ENCODE measurements at places on chromosomes 11 and 22.

- no peak for DNase-seq
These were observed 4.7 kb downstream of the RTCB start for GRCh38 chr22:32407312-32407711.

- DNase-seq = no peak
These were observed 9.9 kb upstream of the SLC37A2 start for GRCh38 chr11:125053167-125053566.

DNA sequence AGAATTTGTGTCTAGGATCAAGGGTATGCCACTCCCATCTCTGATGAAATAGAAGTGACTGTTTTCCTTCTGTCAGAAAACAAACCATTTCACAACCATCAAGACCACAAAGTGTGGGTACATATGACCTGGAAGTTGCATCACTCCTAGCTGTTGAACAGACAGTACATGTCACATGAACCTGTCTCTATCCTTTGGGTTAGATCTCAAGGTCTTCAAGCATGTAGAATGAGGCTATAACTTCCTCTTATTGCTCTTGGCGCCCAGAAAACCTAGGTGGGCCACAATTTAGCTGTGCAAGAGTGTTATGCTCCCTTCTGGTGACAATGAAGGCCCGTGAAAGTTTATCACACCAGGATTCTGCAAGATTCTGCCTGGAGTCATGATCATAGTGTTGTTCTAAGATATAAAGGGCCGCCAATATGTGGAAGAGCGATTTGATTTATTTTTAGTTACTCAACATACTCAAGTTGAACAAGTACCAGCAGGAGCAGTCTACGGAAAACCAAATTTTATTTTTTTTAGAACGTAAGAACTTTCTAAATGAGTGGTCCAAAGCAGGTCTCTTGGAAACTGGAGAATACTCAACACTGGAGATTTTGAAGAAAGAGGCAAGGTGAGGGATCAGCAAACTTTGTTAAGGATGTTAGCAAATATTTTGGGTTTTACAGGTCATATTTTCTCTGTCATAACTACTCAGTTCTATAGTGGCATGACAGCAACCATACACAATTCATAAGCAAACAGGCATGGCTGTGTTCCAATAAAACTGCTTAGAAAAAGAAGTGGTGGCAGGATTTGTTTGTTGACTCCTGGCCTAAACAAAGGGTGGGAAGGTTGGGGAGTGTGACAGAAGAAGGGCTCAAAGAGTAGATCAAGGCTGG is 101.8 kb downstream of the USP35 start:
- no peak for DNase-seq

DNA sequence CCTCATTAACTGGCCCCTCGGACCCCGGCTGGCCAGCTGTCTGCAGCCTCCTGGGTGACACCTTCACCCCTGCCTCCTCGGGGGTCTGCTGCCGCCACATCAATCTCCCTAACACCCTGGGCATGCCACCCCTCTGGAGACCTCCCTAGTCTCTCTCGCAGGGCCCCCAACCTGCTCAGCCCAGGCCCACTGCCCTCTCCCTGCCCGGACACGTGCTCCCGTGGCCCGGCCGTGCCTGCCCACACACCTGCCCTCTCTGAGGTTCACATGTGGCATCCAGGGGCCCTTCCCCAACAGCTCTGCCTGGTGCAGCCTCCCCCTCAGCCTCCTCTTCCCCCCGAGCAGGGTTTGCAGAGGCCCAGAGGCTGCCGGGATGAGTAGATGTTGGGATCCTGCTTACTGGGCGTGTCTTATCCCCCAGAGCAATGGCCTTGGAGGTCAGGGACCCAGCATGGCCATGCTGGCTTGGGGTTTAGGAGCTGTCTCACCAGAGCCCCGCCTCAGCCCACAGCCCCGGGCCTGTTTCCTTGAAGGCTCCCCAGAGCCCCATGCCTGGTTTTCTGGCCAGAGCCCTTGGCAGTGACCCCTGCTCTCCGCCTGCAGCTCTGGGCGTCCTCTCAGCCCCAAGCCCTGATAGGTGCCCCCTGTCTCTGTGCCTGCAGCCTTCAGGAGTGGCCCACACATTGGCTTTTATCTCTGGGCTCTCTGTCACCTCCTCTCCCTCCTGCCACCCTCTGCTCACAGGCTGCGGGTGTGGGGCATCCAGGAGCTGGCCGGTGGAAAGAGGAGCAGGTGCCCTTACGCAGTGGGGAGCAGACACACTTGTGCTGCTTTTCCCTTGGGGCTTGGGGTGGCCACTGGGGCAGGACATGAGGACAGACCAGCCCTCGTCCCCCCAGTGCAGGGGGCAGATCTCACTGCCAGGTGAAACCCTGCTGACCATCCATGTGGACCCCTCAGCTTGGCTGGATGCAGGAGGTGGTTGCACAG is 25.7 kb upstream of the SEPTIN5 start:
- no peak for DNase-seq

DNA sequence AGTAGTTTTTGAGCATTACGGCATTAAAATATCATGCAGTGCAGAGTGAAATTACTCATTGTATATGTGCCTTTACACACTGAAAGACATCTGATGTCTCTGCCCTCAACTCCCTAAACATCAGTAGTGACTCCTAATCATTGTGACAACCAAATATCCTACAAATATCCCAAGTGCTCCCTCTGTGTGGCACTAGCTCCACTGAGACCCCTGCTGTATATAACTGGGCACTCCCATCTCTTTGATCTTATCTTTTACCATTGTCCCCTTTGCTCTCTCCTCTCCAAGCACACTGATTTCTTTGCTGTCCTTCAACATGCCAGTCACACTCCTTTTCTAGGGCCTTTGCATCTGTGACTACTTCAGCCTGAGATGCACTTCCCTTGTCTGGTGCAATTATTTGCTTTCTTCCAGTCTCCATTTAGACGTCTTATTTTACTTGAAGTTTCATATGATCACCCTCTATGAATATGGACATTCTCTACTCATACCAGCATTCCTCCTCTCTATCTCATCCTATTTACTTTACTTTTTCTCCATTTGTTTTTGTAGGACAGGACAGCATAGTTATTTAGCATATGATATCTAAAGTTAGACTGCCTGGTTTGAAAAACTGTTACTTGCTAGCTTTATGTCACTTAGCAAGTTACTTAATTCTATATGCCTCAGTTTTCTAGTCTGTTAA is 2.4 kb downstream of the SLC5A12 start:
- DNase-seq = no peak

DNA sequence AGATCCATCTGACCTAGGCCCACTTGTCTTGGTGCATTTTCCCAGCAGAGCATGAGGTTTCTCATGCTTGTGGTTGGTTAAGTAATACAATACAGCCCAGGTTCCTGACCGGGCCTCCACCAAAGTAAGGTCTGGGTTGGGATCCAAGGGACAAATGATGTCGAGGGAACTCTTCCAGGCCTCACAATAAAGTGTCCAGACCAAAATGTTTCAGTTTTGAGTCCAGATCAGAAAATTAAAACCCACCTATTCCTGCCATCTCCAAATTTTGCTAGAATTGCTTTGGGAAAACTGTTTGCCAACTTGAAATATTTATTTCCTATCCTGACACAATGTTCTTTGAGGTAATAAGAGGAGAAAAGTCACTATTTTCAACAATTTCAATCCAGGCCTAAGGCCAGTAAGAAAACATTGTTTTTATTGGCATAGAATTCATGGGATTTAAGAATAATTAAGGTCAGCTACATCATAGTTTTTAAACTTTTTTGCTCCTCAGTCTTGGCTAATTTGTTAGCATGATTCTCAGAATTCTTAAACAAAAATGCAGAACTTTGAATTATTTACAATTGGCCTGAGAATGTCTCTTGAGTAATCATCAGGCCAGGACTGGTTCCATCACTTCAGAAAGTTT is 51.4 kb downstream of the ME3 start:
- DNase-seq = no peak

GRCh38 chr11:116980136-116980793 is 118.0 kb downstream of the SIK3 start:
- no peak for DNase-seq

- DNase-seq = no peak
These were observed 22.9 kb downstream of the FLI1 start for GRCh38 chr11:128716661-128717210.

DNA sequence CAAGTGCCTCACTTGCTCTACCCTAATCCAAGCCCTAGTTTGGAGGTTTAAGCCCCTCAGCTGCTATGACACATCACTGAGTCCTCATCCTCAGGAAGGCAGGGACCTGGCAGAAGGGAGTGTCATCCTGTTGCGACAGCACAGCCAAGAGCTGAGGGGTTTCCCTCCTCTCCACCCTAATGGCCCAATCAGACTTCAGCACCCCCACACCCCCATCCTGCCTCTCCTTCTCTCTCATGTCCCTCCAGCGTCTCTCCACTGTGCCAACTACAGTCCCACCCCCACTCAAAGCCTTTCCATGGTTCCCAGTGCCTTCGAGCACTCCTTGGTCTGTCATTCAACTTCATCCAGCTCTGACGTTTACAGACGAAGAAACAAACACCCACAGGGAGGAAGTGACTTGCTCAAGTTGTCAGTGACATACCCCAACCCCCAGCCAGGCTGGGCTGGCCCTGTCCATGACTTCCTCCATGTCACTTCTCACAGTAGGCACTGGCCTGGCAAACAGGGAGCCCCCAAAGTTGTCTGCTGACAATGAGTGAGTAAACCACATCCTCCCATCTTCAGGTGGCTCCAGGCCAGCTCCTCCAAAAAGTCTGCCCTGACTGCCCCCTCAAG is 15.6 kb downstream of the ARAP1 start:
- peak; percentile 14 for DNase-seq

DNA sequence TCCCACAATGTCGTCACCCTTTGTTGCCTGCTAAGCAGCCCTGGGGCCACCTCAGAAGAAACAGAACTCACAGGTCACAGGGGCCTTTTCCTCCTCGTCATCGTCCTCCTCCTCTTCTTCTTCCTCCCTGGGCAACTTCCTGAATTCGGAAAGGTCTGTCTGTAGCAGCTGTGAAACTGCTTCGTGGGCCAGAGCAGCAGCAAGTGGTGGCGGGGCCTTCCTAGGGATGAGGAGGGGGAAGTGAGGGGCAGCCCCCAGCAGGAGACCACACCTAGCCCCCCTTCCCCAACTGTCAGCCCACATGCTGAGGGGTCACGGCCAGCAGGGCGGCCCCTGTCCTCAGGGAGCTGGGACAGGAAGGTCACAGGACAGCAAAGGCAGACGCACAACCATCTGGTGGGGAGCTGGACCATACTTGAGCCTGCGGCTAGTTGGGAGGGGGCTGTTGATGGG is 13.2 kb downstream of the PPM1F start:
- DNase-seq = no peak

GRCh38 chr11:92304271-92304670 is 79.7 kb downstream of the FAT3 start:
- DNase-seq = no peak

- no peak for DNase-seq
These were observed 26.2 kb upstream of the SHISAL1 start for GRCh38 chr22:44338906-44339305.

DNA sequence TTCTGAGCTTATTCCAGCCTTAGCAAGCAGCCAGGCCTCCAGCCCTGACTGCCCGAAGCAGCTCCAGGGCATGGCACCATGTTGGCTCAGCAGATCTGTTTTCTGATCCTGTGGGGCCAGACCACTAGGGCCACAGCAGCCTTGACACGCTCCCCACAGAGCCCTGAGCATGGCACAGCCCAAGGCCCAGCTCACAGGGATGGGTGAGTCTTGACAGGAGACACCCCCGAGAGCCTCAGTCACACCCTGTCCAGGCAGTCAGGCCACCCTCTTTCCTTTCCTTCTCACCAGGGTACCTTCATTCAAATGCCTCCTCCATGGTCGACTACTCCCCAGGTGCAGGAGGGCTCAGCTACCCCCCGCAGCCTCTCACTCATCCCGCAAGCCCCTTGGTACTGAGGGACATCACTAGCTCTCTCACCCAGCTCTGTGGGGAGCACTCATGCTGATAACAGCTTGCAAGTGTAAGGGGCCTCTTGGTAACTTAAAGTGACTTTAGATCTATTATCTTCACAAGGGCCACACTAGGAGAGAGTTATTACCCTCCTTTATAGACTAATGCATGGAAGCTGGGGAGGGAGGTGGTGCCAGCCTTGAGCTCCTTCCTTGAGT is 3.9 kb upstream of the CDC42BPG start:
- DNase-seq = no peak

DNA sequence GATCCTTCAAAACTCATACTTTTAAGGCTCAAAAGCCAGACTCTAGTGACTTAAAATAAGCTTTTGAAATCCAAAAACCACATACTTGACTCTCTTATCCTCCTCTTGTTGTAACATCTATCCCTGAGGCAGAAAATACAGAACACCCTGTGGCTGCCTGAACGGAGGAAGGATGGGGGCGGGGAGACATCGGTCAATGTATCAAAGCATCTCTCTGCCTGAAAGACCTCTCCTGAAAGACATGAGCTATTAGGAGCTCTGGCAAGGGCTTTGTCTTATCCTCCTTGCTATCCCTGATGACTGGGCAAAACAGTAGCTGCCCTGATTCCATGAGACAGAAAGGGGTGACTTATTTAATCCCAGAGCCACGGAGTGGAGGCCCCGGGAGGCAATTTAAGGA is 122.4 kb downstream of the MN1 start:
- no peak for DNase-seq

DNA sequence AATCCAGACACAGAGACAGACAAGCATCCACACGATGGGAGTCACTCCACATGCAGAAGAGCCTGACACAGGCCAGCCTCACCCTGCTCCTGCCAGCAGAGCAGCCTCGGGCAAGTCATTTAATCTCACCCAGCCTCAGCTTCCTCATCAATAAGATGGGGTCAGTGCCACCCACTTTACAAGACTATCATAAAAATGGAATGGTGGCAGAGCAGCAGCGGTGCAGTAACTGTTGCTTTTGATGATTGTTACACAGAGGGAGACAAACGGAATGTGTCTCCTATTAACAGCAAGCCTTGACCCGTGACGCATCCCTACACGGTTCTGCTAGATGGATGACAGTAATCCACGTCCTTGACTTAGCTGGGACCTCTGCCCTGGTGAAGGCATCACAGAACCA is 26.0 kb upstream of the ARFGAP3 start:
- DNase-seq = no peak

GRCh38 chr11:36577859-36578258 is 10.1 kb downstream of the RAG1 start:
- no peak for DNase-seq

DNA sequence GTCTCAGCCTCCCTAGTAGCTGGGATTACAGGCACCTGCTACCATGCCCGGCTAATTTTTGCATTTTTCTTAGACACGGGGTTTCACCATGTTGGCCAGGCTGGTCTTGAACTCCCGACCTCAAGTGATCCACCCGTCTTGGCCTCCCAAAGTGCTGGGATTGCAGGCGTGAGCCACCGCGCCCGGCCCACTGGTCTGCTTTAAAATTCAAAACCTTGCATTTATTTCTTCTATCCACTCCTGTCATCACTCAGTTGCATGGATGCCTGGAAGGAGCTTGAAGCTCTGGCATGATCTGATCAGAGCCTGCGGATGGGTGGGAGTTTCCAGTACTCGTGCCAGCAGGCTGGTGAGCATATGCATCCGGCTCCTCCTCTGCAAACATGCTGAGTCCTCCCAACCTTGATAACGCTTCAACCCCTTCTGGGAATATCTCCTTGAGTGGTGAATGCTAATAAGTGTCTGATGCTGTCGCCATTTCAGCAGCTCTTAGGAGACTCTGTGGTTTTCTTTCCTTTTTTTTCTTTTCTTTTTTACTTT is 39.6 kb downstream of the UBASH3B start:
- DNase-seq = no peak

- DNase-seq = no peak
These were observed 38.2 kb upstream of the PAK1 start for GRCh38 chr11:77512092-77512491.
